Left ventricle myocardium inferior (tissue), 1 donor: ENCODE measurements at places on chromosomes 13 and 19.
A peak's percentile ranks its signal among the peaks of the same experiment; 100 is the strongest.

GRCh38 chr13:24203273-24203672 lies 42.8 kb downstream of the SPATA13 start:
- no peak for DNase-seq

GRCh38 chr13:112808377-112809140 lies 118.7 kb downstream of the ATP11A start:
- no peak for DNase-seq

DNA sequence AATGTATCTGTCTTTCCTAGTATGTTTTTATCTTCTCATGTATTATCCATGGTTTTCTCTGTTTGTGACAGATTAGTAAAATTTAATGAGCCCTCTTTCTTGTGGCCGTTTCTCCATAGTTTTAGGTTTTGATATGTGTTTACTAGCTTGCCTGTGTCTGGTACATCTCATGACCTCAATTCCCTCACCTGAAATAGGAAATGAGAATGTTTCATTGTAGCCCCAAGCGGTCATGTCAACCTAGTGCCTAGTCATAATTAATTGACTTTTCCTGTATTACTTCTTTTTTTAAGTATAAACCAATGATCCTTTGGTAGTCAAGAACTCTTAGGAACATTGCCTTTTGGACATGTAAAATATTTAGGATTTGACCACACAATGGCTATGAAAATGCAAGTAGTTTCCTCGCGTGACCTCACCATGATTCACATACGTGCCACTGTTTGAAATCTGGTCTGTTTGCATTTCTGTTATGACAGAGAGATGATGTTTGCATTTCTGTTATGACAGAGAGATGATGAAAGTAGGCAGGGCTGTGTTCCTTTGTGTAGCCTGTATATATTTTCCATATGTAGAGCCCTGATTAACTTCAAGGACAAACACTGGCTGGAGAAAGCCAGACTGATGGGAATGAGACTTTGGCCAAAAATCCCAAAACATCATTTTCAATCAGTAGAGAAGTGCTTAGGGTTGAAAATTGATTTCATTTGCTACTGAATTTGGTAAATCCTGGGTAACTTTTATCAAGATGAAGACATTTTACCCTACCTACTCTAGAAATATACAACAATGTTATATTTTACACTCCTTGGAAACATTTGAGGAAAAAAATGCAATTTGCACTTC lies 104.8 kb downstream of the TNFRSF19 start:
- DNase-seq = no peak

DNA sequence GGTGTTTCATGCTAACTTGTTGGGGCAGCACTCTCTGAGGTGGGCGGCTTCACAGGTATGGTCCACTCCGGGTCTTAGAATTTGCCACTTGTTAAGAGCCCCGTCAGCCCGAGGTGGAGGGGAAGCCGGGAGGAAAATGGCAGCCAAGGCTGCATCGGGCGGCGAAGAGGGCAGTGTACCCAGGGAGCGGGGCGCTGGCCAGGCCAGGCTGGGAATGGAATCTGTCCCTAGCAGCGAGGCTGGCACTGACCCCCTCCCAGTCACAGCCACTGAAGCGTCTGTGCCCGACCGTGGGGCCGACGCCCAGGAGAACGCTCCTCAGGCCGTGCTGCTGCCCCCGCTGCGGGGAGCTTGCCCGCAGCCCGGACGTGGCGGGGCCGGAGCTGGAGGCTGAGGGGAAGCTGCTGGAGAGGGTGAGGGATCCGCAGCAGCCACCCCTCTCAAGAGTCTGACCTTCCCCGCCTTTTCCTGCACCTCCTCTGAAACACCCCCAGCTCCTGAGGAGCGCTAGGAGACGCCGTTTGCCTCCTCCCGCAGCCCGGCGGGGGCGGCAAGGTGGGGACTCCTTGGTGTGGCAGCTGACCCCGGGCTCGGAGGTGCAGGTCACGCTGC lies 313.8 kb upstream of the SPRY2 start:
- DNase-seq = no peak

GRCh38 chr13:30934381-30934780 lies 1.9 kb downstream of the TEX26 start:
- DNase-seq = no peak

GRCh38 chr13:29535663-29536655 lies 59.5 kb downstream of the SLC7A1 start:
- DNase-seq = no peak

DNA sequence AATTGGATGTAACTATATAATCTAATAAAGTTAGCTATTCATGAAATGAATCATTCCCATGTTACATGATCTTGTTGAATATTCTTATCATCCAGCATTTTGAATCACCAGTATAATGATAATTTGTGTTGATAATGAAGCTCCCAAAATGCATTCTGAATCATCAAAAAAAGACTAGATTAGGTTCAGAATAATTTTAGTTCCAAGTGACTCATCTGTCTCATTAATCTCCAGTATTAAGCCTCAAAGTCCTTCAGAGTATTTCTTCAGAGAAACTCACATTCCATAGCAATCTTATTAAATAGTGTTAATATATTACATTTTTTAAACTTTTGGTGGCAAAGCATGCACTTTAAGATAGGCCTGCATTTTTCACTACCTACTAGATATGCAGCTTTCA lies 207.5 kb downstream of the SLITRK5 start:
- DNase-seq = no peak

DNA sequence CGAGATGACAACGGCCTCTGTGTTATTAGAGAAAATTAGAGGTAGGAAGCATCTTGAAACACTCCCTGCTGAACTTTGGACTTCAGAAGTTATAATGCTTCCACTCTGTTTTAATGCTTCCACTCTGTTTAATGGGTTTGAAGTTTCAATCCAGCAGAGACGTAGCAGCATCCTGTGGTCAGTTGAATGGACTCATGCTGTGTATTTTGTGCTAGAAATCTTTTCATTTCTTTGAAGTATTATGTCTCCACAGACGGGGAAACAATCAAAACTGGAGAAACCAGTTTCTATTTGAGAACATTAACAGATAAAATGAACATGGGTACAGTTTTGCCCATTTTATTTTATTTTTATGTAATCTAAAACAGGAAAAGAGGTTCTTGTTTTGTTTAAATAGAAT lies 1736.2 kb downstream of the SLITRK5 start:
- no peak for DNase-seq

DNA sequence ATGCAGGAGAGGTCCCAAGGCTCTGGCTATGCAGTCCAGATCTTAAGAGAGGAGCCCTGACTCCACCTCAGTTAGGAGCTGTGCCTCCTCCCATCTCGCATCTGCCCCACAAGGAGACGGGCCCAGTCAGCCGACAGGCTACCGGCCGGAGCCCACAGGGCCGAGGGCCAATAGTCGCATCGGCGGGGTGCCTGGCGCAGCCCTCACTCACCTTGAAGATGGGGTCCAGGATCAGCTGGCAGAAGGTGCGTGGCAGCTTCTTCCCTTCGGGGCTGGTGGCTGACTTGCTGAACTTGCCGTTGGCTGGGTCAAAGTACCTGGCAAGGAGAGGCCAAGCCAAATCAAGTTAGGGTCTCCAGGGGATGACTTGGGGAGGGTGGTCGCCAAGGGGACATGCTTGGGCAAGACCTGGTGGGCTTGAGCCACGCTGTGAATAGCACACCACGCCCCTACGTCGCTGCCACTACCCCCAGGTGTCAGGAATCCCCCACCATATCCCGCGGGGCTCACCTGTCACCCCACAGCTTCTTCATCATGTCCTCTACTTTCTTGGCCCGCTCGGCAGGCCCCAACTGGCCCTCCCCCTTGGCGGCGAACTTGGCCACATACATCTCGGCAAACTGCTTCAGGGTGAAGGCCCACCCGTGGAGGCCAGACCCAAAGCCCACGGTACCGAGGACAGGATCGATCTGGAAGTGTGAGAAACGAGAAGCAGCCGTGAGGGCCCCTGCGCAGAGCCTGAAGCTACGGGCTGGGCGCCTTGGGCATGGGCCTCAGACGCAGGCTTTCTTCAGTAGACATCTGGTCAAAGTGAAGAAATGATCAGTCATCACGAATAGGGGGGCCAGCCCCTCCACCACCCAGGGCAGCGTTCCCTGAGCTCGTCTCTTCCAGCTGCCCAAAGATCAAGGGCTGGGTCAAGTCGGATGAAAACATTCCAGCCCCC lies 3.3 kb downstream of the EEF2 start:
- no peak for DNase-seq

DNA sequence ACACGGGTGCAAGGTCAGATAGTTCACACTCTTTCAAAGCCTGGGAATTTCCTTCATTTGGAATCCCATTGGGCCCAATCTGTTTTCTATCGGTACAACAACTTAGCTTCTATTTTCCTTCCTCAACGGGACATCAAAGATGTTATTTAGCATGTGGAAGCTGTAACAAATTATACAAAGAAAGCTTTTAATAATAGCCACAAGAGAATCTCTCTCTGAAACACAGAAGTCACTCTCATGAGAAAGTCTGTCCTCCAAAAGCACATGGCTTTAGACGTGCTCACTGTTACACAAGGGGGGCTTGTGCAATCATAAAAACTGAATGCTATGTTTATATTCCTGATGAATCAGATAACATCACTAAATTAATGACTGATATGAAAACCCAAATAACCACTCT lies 28.9 kb upstream of the CYSLTR2 start:
- DNase-seq = no peak

DNA sequence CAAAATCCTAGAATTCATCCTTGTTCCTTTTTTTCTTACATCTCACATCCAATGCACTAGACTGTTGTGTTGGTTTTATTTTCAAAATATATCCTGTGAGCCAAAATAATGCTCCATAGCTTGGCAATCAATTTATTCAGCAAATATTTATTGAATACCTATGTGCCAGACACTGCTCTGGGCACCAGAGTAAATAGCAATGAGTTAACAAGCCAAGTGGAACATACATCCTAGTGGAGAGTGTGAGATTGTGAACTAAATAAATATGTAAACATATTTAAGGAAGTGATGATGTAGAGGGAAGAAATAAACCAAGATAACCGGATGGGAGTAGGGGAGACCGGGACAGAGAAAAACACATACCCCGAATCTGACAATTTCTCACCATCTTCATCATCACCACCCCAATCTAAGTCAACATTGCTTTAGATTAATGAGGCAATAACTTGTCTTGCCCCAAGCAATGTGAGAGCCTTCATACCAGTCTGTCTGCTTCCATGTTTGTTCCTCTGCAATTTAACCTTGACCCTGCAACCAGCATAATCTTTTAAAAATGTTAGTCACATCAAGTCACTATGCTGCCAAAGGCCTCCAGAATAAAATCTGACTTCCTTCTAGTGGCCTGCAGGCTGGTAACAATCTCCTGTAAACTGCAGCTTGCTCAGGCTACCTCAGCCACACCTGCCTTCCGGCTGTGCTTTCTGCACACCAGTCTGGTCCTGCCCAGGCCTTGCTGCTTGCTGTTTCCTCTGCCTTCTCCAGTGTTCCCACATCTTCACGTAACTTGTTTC lies 199.2 kb downstream of the DLEU7 start:
- no peak for DNase-seq

GRCh38 chr19:28905996-28906395 lies 307.0 kb downstream of the UQCRFS1 start:
- no peak for DNase-seq

GRCh38 chr13:30746791-30747190 lies 11.4 kb downstream of the ALOX5AP start:
- no peak for DNase-seq

- peak; percentile 89 for DNase-seq
Observed at GRCh38 chr19:51799034-51799773, 4.2 kb downstream of the FPR3 start.

DNA sequence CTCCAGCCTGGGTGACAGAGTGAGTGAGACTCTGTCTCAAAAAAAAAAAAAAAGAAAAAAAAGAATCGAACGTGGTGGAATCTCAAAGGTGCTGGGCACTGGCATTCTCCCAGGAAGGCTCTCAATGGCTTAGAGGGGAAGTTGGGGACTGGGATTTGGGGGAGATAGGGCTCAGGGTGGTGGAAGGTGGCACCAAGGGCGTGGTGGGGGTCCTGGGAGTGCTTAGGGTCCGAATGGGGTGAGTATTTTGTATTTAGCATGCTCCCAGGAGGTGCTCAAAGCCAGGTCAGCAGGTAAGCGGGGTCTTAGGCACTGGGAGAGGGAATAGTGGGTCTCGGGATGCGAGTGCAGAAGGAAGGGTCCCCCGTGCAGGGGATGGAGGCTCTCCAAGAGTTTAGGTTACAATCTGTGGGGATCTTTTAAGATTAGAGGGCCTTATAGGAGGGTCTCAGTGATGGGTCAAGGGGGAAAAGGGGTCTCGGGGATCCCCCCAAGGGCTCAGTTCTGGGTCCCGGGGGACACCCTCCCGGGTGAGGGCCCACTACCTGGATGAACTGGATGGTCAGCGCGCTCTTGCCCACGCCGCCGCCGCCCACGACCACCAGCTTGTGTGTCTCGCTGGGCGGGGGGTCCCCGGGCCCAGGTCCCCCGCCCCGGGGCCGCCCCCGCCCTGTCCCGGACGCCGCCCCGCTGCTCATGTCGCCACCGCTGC lies 386 bp downstream of the RRAS start:
- DNase-seq = no peak

DNA sequence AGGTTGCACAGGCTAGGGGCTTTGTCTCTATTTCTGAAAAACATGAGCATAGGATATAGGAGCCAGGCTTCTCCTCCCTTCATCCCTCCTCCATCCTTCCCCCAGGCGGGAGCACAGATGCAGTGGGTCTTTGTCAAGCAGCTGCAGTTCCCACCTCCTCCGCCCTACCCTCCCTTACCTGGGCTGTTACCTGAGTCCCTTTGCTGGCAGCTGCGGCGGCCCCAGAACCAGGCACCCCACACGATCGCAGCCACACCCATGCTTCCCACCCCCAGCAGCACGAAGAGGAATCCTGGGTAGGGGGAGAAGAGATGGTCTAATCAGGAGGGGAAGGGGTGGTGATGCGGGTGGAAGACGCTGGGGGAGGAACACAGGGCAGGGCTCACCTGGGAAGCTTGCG lies 7.8 kb downstream of the TMIGD2 start:
- no peak for DNase-seq

DNA sequence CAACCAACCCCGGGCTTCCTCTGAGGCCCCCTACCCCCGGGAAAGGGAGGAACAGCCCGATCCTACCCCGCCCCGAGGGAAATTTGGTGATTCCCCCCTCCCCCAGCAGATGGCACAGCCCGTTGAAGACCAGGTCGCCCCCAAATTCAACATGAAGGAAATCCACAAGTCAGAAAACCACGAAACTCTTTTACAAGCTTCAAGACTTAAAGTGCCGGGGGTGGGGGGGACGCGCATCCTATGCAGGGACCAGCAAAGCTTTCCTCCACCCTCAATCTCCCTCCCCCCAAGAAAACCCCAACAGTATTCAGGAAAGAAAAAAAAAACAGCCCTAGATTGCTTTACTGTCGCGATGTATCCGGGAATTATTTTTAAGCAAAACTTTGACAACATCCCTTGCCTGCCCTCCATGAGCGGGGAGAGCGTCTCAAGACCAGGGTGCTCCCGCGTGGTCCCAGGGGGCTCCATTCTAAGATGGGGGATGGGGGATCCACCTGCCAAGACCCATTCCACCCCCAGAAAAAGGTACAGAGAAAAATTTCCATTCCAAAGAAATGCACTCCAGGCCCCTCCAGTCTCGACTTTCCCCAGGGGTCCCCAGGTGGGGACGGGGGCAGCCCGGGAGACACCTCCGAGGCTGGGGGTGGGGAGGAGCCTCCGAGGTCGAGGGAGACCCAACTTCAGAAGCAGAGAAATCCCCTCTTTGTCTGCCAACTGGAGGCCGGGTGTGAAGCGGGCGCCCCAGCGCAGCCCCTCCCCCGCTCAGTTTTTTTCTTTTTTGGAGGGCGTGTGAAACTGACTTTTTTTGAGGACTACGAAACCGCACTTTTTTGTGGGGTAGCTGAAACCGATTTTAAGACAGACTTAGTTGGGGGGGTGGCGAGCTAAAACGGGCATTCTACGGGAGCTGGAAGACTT lies 1.5 kb downstream of the TCF3 start:
- DNase-seq = no peak

GRCh38 chr13:60326273-60326672 lies 70.7 kb upstream of the TDRD3 start:
- DNase-seq = no peak

- no peak for DNase-seq
Observed at GRCh38 chr13:108769213-108770070, 140.0 kb downstream of the MYO16 start.
